ENCODE measurements at places on chromosomes 13 and 19.

- no peak for DNase-seq
These were observed 12.7 kb downstream of the SGTA start for GRCh38 chr19:2770055-2771013.

DNA sequence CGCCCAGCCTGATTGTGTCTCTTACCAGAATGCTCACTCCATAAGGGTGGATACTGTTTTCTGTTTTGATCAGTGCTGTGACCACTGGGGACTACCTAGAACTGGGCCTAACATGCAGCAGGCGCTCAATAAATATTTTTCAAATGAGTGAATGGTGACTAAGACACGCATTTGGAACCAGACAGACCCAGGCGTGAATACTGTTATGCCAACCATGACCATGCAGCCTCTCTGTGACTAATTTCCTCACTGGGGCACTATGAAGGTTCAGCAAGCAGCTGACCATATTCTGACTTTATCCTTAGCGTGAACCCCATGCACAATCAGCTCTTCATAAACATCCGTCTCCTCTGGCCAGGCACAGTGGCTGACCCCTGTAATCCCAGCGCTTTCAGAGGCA lies 13.0 kb upstream of the SPC24 start:
- peak; percentile 96 for DNase-seq

GRCh38 chr13:98576200-98576945 lies 534 bp downstream of the STK24 start:
- no peak for DNase-seq

DNA sequence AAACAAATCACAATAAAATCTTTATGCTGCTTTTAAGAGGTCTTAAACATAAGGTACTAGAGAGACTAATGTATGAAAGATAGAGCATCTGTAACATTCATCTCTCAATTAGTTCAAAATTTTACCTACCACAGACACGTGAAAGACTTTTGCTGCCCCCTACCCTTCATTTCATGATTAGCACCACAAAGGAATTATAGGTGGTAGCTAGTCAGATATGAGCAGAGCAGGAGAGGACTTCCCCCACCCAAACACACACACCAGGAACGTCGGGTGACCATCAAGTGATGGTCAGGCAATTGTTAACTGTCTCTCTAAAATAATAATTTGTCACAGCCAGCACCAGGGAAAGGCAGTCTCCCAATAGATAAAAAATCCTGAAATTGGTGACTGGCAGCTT lies 1531.7 kb upstream of the SPRY2 start:
- DNase-seq = no peak

- no peak for DNase-seq
These were observed 1.8 kb upstream of the KLK4 start for GRCh38 chr19:50912727-50913716.

- DNase-seq = no peak
These were observed 485.3 kb downstream of the UQCRFS1 start for GRCh38 chr19:28727480-28728159.

GRCh38 chr19:56108447-56109195 lies 12.5 kb downstream of the ZNF787 start:
- DNase-seq = no peak

GRCh38 chr13:53141336-53141735 lies 112.7 kb downstream of the OLFM4 start:
- no peak for DNase-seq

GRCh38 chr19:18765224-18765623 lies 25.9 kb downstream of the COMP start:
- DNase-seq = no peak

DNA sequence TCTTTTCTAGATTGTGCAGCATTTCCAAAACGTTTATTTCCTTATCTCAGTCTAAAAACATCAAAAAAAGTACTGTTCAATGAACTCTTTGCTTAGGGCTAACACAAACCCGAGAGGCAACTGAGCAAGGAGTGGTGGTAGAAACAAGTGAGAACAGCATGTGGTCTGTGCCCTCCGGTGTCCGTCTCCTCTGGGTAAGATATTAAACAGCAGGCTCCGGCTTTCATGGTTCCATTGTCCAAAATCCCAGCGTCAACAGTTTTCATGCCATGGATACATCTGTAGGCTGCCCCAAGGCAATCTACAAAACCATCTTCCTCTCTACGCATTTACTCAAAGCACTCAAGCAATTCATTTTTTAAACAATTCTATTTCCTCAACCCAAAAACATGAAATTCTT lies 22.8 kb downstream of the DCLK1 start:
- DNase-seq = no peak

DNA sequence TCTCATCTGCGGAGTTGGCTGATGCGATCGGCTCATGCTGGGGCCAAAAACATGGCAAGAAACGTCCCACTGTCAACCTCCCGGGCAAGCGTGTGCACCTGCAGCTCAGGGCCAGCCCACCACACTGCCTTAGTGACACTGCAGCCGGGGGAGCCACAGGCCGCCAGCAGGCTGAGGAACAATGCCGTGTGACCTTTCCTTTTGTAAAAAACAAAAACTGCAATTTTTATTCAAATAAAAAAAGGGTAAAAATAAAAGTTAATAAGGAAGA lies 18.8 kb upstream of the TMEM255B start:
- DNase-seq = no peak

- no peak for DNase-seq
These were observed at the start of gene ATP12A for GRCh38 chr13:24680258-24680920. TSS of gene ATP12A (plus strand) at chr13:24680408. CDS start at chr13:24680744, 336 bp downstream.

DNA sequence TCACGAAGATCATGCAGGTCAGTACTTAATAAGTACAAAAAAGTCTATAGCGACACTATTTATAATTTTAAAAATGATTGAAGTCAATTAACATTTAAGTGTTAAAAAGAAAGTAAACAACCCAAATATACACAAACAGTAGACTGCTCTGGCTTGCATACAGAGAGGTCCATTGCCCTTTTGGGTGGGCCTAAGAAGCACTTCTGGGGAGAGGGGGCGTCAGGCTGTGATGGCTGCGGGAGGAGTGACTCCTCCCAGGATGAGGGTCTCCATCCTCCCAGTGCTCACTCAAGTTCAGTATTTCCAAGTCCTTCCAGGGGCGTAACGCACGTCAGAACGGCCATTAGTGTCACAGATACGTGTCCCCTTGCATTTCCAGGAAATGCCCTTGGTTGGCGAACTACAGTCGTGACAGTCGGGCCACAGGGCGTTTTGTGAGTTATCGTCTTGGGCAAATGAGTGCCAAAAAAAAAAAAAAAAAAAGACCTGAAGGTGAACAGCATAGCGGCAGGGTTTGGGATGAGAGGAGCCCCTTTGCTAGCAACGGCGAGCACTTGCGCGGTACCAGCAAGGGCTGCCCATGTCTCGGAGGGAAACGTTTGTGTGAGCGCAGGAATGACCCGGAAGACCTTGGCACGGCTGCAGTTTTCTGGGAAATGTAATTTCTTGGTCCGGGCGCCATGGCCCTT lies at the start of gene SCGB2B2:
SCGB2B2 (minus strand) TSS at position 463 of the 689 bp plus-strand sequence. CDS start 82,596 bp downstream, outside the sequence.
- peak; percentile 13 for DNase-seq

GRCh38 chr13:32033744-32034143 lies 2.2 kb downstream of the FRY start:
- no peak for DNase-seq

GRCh38 chr13:77381059-77381458 lies 54.2 kb upstream of the MYCBP2 start:
- DNase-seq = no peak

GRCh38 chr13:109483284-109483683 lies 303.1 kb downstream of the IRS2 start:
- DNase-seq = no peak

DNA sequence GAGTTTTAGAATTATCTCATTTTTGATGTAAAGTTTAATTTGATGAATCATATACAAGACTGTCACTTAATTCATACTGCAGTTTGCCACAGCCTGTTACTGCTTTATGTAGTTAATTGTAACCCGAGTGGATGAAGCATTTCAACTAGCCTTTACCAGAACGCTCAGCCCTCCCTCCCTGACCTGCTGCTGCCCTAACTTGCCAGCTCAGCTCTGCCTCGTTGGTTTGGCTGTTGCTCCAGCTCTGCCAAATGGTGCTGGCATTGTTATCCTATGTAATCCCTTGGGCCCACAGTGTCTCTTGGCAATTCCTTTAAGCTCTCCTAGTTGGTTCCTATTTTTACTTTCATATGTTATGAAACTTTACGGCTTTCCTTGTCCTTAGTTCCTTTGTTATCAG lies 113.3 kb downstream of the LMO7 start:
- no peak for DNase-seq

DNA sequence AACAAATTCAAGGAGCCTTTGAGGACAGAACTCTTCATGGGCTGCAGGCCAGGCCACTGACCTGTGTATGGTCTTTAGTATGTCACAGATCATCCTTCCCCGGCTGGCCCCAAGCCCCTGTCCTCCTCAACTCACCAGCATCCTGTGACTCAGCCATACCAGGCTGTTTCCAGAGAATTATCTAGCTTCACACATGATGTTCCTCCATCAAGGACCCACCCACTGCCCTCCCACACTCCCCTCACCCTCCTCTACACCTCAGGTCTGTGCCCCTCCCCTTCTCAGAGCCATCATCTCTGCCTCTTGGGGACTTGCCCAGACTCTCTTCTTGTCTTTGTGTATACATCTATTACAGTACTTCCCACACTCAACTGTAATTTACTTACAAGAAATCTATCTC lies 14.7 kb downstream of the DCT start:
- no peak for DNase-seq

DNA sequence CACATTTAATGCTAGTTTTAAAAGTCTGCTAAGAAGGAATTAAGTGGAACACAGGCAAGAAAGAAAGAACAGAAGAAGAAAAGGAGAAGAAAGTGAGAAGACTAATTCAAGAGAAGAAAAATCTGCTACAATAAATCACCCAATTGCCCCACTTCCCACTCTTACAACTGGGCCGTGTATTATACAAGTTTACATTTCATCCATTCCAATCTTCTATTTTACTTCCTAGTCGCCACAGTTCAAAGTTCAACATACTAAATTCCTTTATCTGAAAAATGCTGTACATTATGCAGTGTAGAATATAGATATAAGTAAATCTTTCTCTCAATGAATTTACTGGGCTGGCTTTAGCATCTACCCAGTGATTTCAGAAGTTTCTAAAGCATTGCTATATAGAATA lies 328.2 kb downstream of the DIAPH3 start:
- DNase-seq = no peak

- no peak for DNase-seq
These were observed 47.6 kb upstream of the MAP3K10 start for GRCh38 chr19:40143612-40144011.

DNA sequence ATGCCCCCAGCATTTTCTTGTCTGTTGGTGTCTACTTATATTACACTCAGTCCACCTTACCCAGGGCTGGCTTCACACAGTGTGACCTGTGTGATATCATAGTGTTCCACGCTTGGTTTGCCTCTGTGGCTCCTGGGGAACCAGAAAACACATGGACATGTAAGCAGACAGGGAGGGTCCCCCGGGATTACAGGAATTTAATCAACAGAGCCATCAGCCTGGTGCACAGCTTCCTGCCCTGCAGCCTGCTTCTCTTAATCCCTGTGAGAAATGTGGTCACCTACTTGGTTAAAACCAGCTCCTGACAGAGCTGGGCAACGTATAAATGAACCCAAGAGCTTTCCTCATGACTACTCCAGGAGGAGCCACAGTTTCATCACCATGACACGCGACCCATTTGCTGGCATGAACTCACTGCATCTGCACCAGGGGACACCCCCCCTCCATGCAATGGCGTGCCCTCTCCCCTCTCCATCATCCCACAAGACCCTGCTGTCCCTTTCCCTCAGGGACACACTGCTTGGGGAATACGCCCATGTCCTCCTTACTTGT lies 152.1 kb downstream of the UQCRFS1 start:
- DNase-seq = no peak

- no peak for DNase-seq
These were observed 116.4 kb downstream of the FRY start for GRCh38 chr13:32147976-32148375.

GRCh38 chr19:19105365-19106055 lies 32.8 kb downstream of the TMEM161A start:
- DNase-seq = no peak

- no peak for DNase-seq
These were observed 46.7 kb downstream of the ERCC5 start for GRCh38 chr13:102892503-102892902.

GRCh38 chr13:51477653-51478324 lies 25.0 kb upstream of the INTS6 start:
- DNase-seq = no peak

DNA sequence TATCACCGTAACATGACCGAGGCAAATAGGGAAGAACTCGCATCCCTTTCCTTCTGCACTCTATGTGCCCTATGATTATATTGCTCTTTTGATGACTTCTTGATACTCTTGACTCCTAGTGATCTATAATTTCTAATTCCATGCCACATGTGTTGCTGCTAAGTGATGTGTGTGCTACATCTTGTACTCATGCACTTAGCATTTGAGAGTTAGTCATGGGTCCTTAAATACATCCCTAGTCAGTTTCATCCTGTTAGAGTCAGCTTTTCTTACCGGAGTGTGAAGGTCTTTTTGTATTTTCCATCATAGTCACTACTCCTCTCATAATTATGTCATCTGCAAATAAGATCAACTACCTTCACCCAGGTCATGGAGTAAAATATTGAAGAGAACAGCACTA lies 30.2 kb downstream of the RXFP2 start:
- DNase-seq = no peak

All from GM04503 (cell line).